ENCODE measurements at places on chromosomes 6 and 20.

DNA sequence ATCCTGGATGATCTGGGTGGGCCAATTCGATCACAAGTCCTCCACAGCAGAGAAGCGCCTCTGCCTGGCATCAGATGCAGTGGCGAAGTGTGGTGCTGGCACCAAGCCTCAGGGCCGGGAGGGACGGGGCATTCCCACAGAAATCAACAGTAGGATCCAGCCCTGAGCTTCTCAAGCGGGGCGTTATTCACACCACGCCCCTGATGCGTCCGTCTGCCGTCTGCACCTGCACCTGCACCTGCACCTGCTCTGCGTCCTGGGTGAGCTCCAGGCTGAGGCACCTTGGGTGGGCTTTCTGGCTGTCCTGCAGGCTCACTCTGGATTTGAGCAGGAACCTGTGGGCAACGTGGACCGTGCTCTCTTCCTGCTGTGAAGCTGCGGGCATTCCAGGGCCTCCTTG, 13.8 kb upstream of the NTSR1 start:
- DNase-seq: no peak

- DNase-seq: no peak
Measured at GRCh38 chr6:155004576-155005372, 9.7 kb downstream of the TIAM2 start.

DNA sequence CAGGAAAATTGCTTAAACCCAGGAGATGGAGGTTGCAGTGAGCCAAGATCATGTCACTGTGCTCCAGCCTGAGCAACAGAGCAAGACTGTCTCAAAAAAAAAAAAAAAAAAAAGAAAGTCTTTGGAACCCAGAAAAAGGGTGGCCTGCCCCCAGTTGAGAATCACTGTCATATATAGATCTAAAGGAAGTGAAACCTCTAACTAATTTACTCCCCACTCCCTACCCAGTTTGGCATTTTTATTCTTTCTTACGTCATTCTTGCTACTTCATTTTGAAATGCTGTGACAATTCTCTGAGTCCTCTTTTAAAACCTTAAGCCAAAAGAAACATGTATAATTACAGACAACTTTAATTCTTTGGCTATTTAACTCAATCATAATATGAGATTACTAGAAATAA, 254.8 kb downstream of the CDC5L start:
- no peak for DNase-seq

GRCh38 chr6:112180095-112180820, 74.1 kb downstream of the LAMA4 start:
- peak; percentile 61 for DNase-seq

Measured in HEK293T (cell line).